Omental fat pad (tissue), 4 donors: ENCODE measurements at places on chromosomes 1 and 21.

DNA sequence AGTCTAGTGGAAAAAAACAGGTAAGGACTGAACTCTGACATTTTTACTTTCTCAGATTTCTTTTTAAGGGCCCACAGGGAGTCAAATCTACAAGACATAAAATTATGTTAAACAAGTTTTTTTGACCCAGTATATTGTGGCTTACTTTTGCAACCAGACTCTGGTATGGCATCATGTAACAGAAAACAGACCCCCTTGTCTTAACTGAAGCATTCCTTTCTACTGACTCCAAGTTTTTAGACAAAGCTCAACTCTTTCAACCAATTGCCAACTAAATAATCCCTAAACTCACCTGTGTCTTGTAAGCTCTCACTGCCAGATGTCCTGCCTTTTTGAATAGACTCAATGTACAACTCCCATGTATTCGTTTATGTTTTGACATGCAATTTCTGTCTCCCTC, 64.3 kb downstream of the FASLG start:
- no peak for DNase-seq

GRCh38 chr21:46346296-46347202, 22.6 kb downstream of the PCNT start:
- no peak for DNase-seq

DNA sequence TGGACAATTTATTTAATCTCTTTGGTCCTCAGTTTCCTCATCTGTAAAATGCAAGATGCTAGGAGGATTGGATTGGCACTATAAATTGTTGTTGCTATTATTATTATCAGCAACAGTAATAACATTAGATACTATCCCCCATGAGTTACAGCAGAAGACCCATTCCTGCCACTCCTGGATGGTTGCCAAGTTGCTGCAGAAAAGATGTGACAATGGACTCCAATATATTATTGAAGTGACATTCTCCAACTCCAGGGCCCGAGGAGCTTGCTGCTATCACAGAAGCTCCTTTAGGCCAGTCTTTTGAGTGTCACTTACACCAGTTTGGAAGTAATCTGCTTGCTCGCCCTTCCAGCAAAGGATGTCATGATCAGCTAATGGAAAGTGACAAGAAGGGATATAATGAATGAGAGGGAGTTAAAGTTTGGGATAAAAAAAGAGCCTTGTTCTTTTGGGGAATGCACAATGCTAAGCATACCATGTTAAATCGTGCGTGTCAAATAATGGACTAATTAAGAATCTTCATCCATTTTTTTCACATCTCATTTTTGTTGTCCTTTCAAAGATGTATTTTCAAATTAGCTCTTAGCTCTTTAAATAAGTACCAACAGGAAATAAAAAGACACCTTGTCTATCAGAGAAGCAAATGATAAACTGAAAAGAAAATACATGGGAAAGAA, 19.5 kb upstream of the PROX1 start:
- DNase-seq, result no peak

DNA sequence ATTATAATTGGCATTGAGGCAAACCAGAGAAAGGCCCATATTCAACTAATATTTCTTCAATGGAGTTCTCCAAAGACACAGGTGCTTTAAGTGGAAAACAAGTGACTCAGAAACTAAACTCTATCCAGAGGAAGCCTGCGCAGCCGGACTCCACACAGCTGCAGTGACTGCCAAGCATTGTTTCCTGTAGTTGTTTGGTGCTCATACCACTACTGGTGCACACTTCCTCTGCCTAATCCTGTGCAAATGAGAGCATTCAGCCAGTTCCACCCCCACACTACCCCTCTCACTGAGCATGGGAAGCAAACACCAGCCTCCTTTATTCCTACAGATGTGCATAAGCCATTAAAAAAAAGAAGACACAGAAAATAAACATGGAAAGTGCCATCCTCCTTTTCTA, 102.9 kb downstream of the VAV3 start:
- DNase-seq, result no peak

DNA sequence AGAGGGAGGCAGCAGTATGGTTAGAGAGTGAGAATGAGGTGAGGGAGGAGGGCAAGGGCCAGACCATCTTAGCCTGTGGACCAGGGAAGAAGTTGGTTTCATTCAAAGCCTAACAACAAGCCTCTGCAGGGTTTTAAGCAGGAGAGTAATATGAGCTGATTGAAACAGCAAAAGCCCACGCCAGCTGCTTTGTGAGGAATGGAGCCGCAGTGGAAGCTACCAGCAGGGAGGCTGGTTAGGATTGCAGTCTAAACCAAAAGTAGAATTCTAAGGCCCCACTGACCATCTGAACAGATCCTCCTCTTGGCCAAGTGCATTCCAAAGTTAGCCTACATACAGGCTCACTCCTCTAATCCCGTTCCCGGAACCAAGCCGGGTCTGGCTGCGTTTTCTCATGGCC, 44.8 kb downstream of the OLFML3 start:
- DNase-seq, result no peak

- no peak for DNase-seq
Measured at GRCh38 chr1:22114083-22115012, 28.5 kb downstream of the WNT4 start.

- no peak for DNase-seq
Measured at GRCh38 chr1:204558467-204558866, 42.3 kb downstream of the MDM4 start.
